Activated CD8-positive, alpha-beta T cell treated with anti-CD3 and anti-CD28 coated beads for 36 hours (primary cell): ENCODE measurements at places on chromosomes 7 and 10. TPM values are rescaled to one million over a fixed set of nuclear protein-coding genes. Genes with fewer than 3 reads are reported as not detected.
A peak's percentile ranks its signal among the peaks of the same experiment; 100 is the strongest.

GRCh38 chr7:115831371-115831770 lies 199.2 kb downstream of the TFEC start:
- H3K4me3 ChIP-seq = no peak overlapping the region
- H3K4me1 ChIP-seq = no peaks in the 10 kb centered on the region
- H3K27ac ChIP-seq = no peak overlapping the region
- no peaks in the 10 kb centered on the region for H3K36me3 ChIP-seq
- no peaks in the 10 kb centered on the region for H3K27me3 ChIP-seq

- H3K4me3 ChIP-seq = no peak overlapping the region
- peaks cover 33% of the 10 kb centered on the region for H3K36me3 ChIP-seq
- no peak overlapping the region for H3K27ac ChIP-seq
- DNase-seq = no peak
- peaks cover 3% of the 10 kb centered on the region for H3K4me1 ChIP-seq
Measured at GRCh38 chr7:140348161-140348849, 50.0 kb downstream of the SLC37A3 start.

- no peak overlapping the region for H3K4me3 ChIP-seq
- H3K4me1 ChIP-seq = peaks cover 22% of the 10 kb centered on the region
- no peak for DNase-seq
- peak overlapping the region; percentile 37 for H3K27ac ChIP-seq
- peaks cover 11% of the 10 kb centered on the region for H3K27me3 ChIP-seq
Measured at GRCh38 chr10:70492786-70493659, 14.5 kb downstream of the PALD1 start.

DNA sequence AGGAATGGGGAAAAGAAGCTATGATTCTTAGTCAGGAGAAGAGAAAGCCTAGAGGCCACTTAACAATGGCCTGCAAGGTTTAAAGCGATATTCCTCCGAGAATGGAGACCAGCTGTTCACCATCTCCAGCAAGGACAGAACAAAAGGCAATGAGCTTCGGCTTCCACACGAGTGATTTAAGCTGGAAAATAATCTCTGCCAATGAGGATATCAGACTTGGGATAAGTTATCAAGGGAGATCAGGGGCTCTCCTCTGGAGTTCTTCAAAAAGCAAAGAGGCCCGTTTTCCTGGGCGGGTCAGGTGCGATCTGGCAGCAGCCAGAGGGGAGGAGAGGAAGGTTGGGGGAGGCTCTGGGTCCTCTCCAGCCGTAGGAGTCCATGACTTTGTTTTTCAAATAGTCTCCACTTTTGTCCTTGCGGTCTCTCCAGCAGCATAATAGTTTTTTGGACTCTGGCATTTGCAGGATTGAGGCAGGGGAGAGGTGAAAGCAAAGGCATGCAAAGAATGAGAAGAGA lies 211.3 kb downstream of the SKIDA1 start:
- DNase-seq = no peak
- H3K27ac ChIP-seq = no peak overlapping the region
- H3K4me3 ChIP-seq = no peak overlapping the region
- no peaks in the 10 kb centered on the region for H3K36me3 ChIP-seq

PRTFDC1 gene
- total RNA-seq = 2.2 TPM

TFR2 gene
- total RNA-seq = 11.3 TPM
